Breast epithelium (tissue), 4 donors: ENCODE measurements at places on chromosomes 7 and 10.

- DNase-seq: no peak
- no peaks in the 10 kb centered on the region for H3K27me3 ChIP-seq
- H3K4me1 ChIP-seq: no peaks in the 10 kb centered on the region
- no peak overlapping the region for H3K27ac ChIP-seq
- no peak overlapping the region for H3K4me3 ChIP-seq
- H3K36me3 ChIP-seq: no peaks in the 10 kb centered on the region
Observed at GRCh38 chr7:20541608-20542349, 73.7 kb upstream of the ABCB5 start.

- peaks cover 22% of the 10 kb centered on the region for H3K27me3 ChIP-seq
- no peak overlapping the region for H3K4me3 ChIP-seq
- no peaks in the 10 kb centered on the region for H3K36me3 ChIP-seq
- no peak for DNase-seq
- no peak overlapping the region for H3K27ac ChIP-seq
Observed at GRCh38 chr10:132965411-132966057, 23.2 kb upstream of the CFAP46 start.

DNA sequence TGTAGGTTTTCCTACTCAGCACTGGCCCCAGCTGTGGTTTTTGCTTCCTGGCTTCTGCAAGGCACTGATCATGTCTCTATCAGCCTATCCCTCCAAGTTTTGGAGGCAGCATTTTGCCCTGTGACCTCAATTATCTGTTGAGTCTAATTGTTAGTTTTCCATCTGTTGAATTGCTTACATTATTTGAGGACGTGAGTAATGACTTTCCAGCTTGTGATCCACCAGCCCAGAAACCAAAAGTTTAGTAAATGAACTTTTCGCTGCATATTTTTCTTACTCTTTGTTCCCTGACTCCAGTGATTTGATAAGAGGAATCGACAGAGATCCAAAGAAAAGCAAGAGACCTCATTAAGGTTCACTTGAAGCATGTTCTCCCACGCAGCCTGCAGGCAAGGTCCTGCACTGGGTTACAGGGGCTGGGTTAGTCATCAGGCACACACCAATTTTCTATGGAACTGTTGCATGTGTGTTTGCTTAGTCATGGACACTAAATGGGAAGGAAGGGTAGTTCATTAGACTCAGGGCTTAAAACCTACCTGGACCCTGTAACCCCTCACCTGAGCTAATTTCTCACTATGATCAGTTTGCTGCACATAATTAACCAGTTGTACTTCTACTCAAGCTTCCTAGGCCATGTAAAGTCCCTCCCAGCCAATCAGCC is 57.2 kb downstream of the AKR1E2 start:
- no peaks in the 10 kb centered on the region for H3K27me3 ChIP-seq
- no peak overlapping the region for H3K4me3 ChIP-seq
- H3K36me3 ChIP-seq: no peaks in the 10 kb centered on the region
- H3K4me1 ChIP-seq: no peaks in the 10 kb centered on the region
- DNase-seq: no peak

- DNase-seq: no peak
- no peaks in the 10 kb centered on the region for H3K4me1 ChIP-seq
Observed at GRCh38 chr7:46881507-46882127, 700.3 kb downstream of the TNS3 start.

GRCh38 chr7:43906331-43907010 is at the start of gene URGCP:
TSS of gene URGCP (minus strand) at chr7:43906596. CDS start at chr7:43906575, 21 bp downstream.
- H3K27me3 ChIP-seq: no peaks in the 10 kb centered on the region
- peak within 1 kb of the TSS; percentile 90 for H3K27ac ChIP-seq
- peak within 1 kb of the TSS; percentile 68 for H3K4me3 ChIP-seq

GRCh38 chr10:78194539-78195402 is 161.1 kb downstream of the RPS24 start:
- H3K4me1 ChIP-seq: no peaks in the 10 kb centered on the region
- H3K4me3 ChIP-seq: no peak overlapping the region
- DNase-seq: no peak
- H3K27ac ChIP-seq: no peak overlapping the region
- no peaks in the 10 kb centered on the region for H3K36me3 ChIP-seq

- no peak overlapping the region for H3K4me3 ChIP-seq
- H3K4me1 ChIP-seq: no peaks in the 10 kb centered on the region
Observed at GRCh38 chr7:115332691-115333090, 410.8 kb downstream of the MDFIC start.

DNA sequence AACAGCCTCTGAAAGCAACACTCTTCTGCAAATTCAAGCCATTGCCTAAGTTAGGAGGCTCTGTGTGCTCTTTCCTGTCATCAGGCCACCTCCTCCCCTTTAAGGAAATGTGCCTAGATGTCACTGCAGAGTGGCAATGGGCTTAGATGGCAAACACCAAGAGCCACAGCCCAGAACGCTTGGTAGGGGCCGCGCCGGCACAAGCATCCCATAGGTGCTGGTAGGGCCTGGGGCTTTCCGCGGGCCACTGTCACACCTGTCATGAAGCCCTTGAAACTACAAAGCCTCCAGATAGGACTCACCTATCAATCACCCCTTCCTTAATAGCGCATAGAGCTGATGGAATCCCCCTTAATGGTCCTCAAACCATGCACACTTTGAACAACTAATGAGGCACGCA is 299.9 kb downstream of the GRID1 start:
- no peaks in the 10 kb centered on the region for H3K36me3 ChIP-seq
- H3K27me3 ChIP-seq: no peaks in the 10 kb centered on the region
- no peaks in the 10 kb centered on the region for H3K4me1 ChIP-seq
- DNase-seq: no peak
- no peak overlapping the region for H3K27ac ChIP-seq
- no peak overlapping the region for H3K4me3 ChIP-seq
